ENCODE measurements at places on chromosomes 2 and 18. TPM values are rescaled to one million over a fixed set of nuclear protein-coding genes. Genes with fewer than 3 reads are reported as not detected.

Gene SCYGR4
- not detected for total RNA-seq

Gene GALR1
- total RNA-seq = not detected

Gene SCN3A
- 0.72 TPM for total RNA-seq

Gene TEKT4
- not detected for total RNA-seq

Gene SCN9A
- total RNA-seq = 2.4 TPM

Gene MYO7B
- total RNA-seq = not detected

Gene RNF181
- total RNA-seq = 249 TPM

Gene CXCR2
- 0.48 TPM for total RNA-seq

Gene CNGA3
- not detected for total RNA-seq

Gene ABCG5
- total RNA-seq = not detected

Gene KIF5C
- total RNA-seq = not detected

Gene C2orf92
- 0.24 TPM for total RNA-seq

Gene AQP12B
- total RNA-seq = not detected

Gene FAM124B
- total RNA-seq = 0.21 TPM

Gene POTEF
- not detected for total RNA-seq

Gene CD207
- total RNA-seq = not detected

Gene DIPK1C
- total RNA-seq = not detected

Gene NGEF
- total RNA-seq = 0.96 TPM

Gene ACVR1C
- total RNA-seq = 0.72 TPM

Gene ANKRD30BL
- total RNA-seq = under 0.01 TPM

Data from tracheal epithelial cell (primary cell).